ENCODE measurements at places on chromosomes 12 and 14. TPM values are rescaled to one million over a fixed set of nuclear protein-coding genes. Genes with fewer than 3 reads are reported as not detected.

DNA sequence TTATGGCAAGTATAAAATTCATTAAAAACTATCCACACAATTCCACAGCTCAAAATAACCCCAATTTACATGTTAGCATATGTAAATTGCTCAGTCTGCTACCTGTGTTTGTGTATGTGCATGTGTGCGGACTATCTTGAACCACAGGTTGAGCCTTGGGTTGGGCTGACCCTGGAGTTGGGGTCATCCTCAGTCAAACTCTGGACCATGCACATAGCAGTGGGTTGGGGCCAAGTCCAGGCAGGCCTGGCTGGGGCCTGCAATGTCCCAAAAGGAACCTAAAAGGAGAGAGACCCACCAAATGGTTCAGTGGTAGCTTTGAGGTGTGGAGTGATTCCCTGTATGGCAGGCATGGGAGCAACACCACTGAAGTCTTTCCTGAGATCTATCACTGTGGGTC lies 156.1 kb downstream of the FOXN3 start:
- DNase-seq: no peak

GRCh38 chr14:37045340-37046061 lies 126.9 kb downstream of the SLC25A21 start:
- DNase-seq: no peak

DNA sequence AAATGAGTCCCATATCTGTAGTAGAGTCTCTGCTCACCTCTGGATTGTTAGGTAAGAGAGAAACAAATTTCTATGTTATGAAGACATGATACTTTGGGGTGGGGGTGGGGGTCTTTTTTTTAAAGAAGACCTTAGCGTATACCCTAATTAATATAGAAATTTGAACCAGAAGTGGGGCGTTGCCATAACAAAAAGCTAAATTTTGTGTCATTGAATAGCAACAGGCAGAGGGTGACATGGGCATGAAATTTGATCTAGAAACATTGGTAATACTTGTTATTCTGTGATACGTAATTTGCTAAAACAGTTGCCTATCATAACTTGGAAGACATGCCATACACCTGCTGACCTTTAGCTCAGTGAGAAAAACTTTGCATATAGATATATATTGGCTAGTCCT lies 92.3 kb upstream of the SLC38A2 start:
- DNase-seq: no peak

Gene KRT2
- not detected for total RNA-seq

Gene TRIAP1
- total RNA-seq: 16.1 TPM

GRCh38 chr12:120677765-120678473 lies 9.0 kb upstream of the MLEC start:
- DNase-seq: no peak

Gene SCYL2
- 50.5 TPM for total RNA-seq

DNA sequence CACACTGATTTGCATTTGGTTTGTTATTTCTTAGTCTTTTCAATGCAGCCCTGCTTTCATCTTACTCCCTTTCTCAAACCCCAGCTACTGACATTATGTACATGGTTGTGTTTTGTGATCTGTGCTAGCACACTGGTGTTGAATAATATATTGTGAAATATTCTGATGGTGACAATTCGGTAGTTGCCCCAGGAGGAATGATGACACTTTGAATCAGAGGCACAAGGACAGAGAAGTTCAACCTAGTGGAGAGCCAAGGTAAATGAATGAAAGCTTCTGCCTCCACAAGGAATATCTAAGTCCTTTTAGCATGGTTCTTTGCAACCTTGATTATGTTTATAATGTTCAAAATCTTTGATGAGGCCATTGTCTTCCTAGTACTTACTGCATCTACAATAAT lies 159.9 kb downstream of the PDE3A start:
- DNase-seq: no peak

DNA sequence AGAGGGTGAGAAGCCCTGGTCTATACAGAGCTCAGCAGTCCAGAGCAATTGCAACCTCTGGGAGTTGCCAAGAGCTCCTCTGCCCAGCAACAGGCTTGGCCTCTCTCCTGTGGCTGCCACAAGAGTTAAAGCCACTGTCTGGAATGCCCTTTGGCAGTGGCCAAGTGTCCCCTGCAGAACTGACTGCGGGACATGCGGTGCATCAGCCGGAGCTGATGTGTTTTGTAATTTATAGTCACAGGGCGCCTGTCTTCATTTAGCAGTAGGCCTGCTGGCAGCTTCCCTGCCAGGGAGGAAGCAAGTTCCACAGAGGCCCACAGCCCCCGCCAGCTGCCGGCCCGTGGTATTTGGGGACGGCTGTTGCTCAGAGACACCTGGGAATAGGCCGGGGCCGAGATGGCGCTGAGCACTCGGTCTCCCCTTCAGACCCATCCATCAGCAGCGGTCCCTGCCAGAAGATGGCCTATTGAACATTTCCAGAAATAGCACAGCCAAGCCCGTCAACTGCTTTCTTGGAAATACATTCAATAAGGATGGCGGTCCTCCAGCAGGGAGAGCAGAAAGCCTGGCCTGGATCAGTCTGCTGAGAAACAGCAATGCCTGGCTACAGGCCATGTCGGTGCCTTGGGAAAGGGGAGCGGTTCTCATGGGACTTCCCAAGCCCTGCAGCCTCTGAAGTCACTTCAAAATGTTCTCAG lies 217.4 kb downstream of the CRADD start:
- DNase-seq: peak; percentile 78

GRCh38 chr14:105184461-105184860 lies 3.3 kb upstream of the NUDT14 start:
- no peak for DNase-seq

Gene CCDC60
- total RNA-seq: not detected

DNA sequence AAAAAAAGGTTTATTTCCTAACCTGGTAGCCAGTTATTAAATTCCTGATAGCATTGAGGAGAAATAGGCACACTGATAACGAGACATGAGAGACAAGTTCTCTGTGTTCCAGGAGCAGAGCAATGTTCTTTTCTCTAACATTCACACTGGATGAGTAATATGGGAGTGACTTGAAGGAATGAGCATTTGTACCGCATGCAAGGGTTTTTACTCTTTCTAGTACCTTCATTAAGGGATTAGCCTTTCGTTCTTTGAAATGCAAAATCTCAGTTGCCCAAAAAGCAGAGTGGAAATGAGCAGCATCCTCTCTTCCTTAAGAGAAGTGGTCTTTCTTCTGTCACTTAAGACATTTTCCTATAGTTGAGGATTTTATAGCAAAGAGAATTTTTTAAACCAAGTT lies 54.7 kb downstream of the FGD4 start:
- DNase-seq: no peak

DNA sequence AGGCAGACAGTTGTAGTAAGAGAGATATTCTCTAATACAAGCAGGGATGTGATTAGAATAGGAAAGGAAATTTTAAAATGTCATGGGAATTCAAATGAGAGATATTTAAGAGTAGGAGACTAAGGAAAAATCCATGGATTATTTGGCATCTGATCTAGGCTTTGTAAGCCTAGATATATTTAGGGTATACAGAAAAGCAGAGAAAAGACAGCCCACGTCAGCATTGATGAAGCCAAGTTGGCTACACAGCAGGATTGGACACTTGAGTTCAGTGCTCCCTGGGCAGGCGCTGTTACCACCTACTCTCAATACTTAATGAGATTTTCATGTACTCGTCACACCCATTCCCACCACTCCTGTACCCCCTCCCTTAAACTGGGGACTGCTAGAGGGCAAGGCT lies 1.7 kb upstream of the KCNJ8 start:
- no peak for DNase-seq

GRCh38 chr12:77357655-77358054 lies 292.3 kb upstream of the E2F7 start:
- no peak for DNase-seq

Gene TMTC1
- 20.6 TPM for total RNA-seq

- no peak for DNase-seq
Observed at GRCh38 chr12:117689857-117690256, 278.9 kb downstream of the KSR2 start.

Gene PRH1
- total RNA-seq: 13.8 TPM

Gene GRIP1
- total RNA-seq: 18.9 TPM

- no peak for DNase-seq
Observed at GRCh38 chr14:104654119-104654518, 35.3 kb upstream of the INF2 start.

Gene ZFHX2
- total RNA-seq: 12.5 TPM

Gene COX8C
- 0.43 TPM for total RNA-seq

- DNase-seq: peak; percentile 74
Observed at GRCh38 chr12:51270067-51270950, at the start of gene SMAGP. TSS of gene SMAGP (minus strand) at chr12:51270415. CDS start at chr12:51269278, 1,137 bp downstream.

GRCh38 chr12:104420868-104421267 lies 35.9 kb upstream of the CHST11 start:
- no peak for DNase-seq

Gene NGB
- not detected for total RNA-seq

DNA sequence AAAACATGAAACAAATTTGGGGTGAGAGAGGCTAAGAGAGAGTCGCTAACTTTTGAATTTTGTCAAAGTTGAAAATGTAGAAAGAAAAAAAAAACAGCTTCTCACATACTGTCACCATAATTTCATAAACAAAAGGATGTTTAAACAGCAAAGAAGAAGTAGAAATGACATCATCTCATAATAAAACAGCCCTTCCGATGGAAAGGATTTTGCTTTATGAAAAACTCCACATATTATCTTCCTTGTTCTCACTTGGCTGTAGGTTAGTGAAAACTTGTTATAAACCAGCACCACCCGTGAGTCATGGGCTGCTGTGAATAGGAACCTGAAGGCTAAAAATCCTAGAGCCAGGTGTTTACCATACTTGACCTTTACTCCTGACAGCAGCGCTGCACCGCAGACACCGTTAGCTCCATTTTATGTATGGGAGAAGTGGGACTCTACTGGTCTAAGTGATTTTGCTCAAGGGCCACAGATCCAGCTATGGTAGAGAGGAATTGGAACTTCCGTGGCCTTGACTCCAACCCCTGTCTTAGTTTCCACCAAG lies 63.0 kb upstream of the VRK1 start:
- no peak for DNase-seq

Gene RD3L
- total RNA-seq: not detected

Gene TMEM121
- 3.7 TPM for total RNA-seq

DNA sequence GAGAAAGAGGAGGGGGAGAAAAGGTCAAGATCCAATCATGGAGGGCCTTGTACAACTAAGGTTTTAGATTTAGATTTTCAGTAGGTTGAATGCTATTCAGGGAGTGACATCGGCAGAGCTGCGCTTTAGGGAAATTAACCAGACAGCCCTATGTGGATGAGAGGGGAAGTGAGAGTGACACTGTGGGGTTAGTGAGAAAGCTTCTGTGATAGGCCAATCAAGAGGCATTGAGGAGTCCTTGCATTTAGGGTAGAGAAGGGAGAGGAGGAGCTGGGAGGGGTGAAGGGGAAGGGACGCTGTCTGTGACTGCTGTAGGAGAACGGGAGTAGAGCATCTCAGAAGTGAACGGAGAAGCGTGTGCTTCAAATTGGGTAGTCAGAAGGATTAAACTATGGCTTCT lies 3.4 kb downstream of the HSD17B6 start:
- DNase-seq: no peak

Gene SPRING1
- 27.7 TPM for total RNA-seq

GRCh38 chr12:82663893-82664292 lies 22.8 kb upstream of the TMTC2 start:
- DNase-seq: no peak

Gene RTL1
- total RNA-seq: 0.09 TPM

Gene USP44
- 2.9 TPM for total RNA-seq

- DNase-seq: no peak
Observed at GRCh38 chr12:76690921-76691700, 72.8 kb upstream of the ZDHHC17 start.

GRCh38 chr14:88765130-88765529 lies 27.6 kb downstream of the EML5 start:
- no peak for DNase-seq

Gene KCTD10
- 58.1 TPM for total RNA-seq

DNA sequence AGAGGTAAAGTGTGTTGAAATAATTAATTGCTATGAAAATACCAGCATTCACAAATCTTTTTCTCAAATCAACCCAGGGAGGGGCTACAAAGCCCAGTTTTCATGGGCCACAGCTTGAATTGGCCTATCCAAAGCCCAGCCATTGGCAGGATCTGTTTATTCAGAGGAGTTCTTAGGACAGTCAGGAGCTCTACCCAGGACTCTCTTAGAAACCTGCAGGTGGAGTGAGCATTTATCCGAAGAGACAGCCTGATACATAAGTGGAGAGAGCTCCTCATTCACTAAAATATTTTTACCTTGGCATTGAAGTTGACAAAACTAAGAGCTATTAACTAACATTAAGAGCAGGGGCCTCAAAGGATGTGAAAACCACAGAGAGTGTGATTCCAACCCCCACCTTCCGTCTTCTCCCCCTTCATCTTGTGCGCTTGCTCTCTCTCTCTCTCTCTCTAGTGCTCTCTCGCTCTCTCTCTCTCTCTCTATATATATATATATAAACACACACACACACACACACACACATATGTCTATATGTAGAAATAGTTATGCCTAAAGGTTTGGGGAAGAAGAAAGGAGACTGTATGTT lies 315.5 kb downstream of the SNAPC1 start:
- DNase-seq: no peak

DNA sequence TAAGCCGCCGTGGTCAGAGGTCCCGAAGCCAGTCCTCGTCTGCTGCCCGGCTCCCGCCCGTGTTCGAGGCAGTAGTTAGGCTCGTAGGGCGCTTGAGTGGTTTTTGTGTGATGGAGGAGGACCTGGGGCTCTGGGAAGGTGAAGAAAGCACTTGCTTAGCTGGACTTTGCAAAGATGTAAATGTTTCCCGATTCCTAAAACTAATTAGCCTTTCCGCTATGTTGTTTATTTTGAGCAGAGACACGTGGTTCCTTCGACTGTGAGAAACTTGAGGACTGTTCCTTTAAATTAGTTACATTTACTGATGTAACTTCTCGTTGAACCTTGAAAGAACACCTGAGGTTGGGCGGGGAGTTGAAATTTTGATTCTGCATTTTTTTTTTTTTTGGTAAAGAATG lies 33.9 kb downstream of the MIA2 start:
- no peak for DNase-seq

Gene CLEC4D
- total RNA-seq: not detected

DNA sequence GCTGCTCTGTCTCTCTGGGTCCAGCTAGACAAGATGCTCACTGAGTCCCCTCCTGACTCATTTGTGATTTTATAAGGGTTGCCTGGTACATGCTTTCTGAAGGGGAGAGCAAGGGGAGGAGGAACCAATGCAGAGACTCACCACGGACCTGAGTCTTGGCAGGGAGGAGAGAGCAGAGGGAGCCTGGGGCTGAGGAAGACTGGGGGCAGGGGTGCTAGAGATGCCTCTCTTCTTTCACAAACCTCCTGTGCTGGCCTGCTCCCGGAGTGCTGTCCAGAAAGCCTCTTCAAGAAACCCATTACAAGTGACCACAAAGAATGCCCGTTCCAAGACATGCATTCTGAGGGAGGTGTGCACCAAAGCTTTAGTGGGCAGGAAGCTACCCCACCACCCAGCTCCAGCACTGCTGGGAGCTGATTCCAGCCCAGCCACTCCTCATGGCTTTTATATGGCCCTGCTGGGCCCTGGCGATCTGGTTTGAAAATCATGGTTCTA lies 33.1 kb upstream of the DICER1 start:
- no peak for DNase-seq

Gene TDRD9
- total RNA-seq: 8.7 TPM

- DNase-seq: no peak
Observed at GRCh38 chr12:54721312-54721711, 73.1 kb upstream of the DCD start.

GRCh38 chr12:100927826-100928225 lies 133.2 kb downstream of the ANO4 start:
- no peak for DNase-seq

GRCh38 chr12:101924618-101925017 lies 47.2 kb downstream of the DRAM1 start:
- DNase-seq: no peak

Gene SLC4A8
- total RNA-seq: 2.6 TPM

Gene SIX6
- not detected for total RNA-seq
